ENCODE measurements at places on chromosomes 5 and 9.

GRCh38 chr5:56291661-56292374 lies 58.7 kb upstream of the ANKRD55 start:
- DNase-seq: no peak

DNA sequence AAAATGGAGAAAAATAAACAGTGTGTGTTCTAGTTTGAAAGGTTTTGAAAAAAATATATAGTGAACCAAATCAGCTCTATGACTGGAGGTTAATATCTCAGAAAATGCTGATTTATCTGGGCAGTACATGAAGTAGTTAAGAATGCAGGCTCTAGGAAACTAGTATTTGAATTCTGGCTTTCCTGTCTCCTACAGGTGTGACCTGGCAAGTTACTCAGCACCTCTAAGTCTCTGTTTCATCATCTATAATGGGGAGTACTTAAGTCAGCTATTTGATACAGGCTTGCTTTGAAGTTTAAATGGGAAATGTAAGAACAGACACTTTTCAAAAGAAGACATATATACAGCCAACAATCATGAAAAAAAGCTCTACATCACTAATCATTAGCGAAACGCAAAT lies 5.2 kb downstream of the GRAMD2B start:
- DNase-seq: no peak

- DNase-seq: no peak
These were observed 349.9 kb upstream of the CDH6 start for GRCh38 chr5:30843541-30843940.

DNA sequence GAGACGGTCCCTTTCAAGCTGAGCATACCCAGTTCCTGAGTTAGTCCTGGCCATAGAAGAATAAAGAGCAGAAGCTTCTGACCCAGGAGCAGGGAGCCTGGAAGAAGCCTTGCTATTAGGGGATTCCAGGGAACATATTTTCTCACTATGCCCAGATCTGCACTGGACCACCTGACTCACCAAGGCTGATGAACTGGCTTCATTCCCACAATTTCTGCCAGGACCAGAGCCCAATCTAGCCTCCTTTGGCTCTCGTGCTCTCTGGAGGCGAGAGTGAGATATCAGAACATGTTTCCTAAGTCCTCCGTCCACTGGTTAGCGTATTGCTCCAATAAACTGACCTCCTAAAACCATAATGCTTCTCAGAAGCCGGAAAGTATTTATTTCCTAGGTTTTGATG lies 9.9 kb downstream of the GABBR2 start:
- DNase-seq: no peak

DNA sequence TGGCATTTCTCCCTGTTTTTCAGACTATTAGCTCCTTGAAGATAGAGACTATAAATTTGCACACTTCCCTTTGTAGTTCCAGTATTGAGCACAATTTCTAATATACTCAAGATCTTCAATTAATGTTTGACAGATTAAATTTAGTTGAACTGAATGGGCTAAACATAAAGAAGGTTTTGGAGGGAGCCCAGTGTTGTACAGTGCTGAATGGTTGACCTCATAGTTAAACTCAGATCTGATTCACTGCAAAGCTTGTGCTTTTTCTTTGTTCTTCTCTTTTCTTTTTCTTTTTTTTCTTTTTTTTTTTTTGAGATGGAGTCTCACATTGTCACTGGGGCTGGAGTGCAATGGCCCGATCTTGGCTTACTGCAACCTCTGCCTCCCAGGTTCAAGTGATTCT lies 411.7 kb upstream of the ZNF462 start:
- no peak for DNase-seq

- DNase-seq: no peak
These were observed 195.4 kb downstream of the ADAMTS12 start for GRCh38 chr5:33696411-33696810.

GRCh38 chr9:86288499-86289198 lies 6.3 kb upstream of the ISCA1 start:
- no peak for DNase-seq

GRCh38 chr5:178323541-178323865 lies 90.9 kb upstream of the PHYKPL start:
- no peak for DNase-seq

DNA sequence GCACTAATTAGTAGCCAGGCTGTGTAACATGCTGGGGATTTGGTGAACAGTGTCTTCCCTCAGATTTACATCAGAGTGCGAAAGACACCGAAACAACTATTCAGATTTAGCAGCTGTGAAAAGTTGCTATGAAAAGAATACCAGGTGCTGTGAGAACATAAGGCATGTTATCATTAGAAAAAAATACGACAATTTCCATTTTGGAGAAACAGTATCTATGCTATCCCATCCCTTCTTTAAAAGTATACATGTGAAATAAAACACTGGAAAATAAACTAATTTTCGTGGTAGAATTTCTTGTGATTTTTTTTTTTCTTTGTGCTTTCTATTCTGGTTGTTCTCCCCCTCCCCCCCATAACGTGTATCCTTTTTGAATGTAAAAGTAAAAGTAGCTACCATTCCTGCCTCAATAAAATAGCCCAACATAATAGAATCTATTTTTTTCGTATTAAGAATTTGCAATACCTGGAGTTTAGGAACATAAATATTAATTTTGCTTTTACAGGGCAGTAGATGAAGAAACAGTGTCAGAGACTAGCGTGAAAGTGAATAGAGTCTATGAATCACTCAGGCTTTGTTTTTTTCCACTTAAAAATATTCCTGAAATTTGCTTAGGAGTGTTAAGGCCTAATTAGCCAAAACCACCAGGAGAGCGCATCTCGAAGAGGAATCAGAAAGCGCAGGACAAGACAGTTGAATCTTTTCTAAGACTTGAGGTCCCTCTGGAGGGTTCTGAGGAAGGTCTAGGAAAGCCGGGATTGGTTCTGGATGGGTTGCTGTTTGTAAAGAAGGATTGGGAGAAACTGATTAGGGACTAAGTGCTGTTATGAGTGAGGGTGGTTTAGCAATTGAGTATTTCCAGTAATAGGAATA lies 813 bp upstream of the SLU7 start:
- DNase-seq: no peak

DNA sequence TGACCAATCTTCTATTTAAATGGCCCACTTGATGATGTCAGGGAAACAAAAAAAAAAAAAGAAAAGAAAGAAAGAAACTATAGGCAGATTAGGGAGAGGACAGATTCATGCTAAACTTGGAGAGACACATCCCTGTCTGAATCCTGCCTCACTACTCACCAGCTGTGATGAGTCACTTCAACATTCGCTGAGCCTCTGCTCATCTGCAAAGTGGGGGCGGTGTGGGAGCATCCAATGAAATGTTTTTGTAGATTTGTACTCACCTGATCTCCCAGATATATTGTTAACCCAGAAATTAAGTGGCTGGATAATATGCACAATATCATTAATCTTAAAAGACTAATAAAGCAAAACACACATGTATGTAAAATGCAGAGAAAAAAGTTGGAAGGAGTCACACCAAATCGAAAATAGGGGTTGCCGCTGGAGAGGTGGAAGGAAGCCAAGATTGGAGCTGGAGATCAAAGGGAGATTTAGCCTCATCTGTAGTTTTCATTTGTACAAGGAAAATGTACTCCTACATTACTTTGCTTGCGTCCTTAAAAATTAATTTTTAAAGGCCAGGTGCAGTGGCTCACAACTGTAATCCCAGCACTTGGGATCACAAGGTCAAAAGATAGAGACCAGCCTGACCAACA lies 17.0 kb upstream of the ERGIC1 start:
- peak; percentile 78 for DNase-seq

GRCh38 chr5:140319833-140320232 lies 16.9 kb upstream of the PFDN1 start:
- DNase-seq: no peak

DNA sequence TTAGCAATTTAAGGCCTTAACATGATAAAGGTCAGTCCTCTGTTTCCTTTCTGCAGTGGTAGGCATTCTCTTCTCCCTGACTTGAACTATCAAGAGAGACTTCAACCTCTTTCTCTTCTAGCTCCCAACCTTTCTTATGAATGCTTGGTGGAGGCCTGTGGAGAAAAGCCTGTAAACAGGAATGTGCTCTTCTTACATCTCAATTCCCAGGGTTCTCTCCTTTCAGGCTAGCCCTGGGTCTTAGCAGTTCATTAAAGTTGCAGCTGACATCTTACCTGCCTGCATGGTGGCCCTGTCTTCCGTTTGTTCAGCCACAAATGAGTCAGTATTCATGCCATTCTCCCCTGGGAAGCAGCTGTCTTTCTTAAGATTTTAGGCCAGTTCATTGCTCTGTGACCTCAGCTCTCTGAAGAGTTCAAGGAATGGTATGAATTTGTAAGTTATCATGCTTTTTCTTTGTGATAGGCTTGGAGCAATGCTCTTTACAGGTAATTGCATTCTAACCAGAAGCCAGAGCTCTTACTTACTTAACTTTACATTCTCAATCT lies 77.8 kb downstream of the ADCY2 start:
- DNase-seq: no peak

GRCh38 chr9:133725886-133726285 lies 12.3 kb downstream of the SARDH start:
- DNase-seq: peak; percentile 3

- DNase-seq: no peak
These were observed 22.3 kb downstream of the TTC33 start for GRCh38 chr5:40733434-40733833.

GRCh38 chr9:134800791-134801339 lies 79.7 kb upstream of the FCN2 start:
- DNase-seq: peak; percentile 95

GRCh38 chr9:132732326-132733259 lies 62.3 kb downstream of the GTF3C4 start:
- peak; percentile 26 for DNase-seq

DNA sequence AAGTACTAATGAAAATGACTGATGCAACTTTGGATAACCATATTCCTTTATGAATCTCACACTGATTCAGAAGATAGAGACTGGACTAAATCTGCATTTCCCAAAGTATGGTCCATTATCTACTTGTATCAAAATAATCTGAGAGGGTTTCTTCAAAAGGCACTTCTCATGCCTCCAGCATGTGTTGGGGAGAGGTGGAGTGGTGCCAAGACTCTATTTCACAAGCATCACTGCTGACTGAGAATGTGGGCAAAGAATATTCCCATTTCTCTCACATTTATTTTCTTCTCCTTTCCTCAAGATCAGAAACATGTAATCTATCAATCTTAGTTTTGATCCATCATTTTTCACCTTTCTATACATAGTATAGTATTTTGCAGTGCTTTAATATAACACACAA lies 135.4 kb downstream of the GABRB2 start:
- no peak for DNase-seq

DNA sequence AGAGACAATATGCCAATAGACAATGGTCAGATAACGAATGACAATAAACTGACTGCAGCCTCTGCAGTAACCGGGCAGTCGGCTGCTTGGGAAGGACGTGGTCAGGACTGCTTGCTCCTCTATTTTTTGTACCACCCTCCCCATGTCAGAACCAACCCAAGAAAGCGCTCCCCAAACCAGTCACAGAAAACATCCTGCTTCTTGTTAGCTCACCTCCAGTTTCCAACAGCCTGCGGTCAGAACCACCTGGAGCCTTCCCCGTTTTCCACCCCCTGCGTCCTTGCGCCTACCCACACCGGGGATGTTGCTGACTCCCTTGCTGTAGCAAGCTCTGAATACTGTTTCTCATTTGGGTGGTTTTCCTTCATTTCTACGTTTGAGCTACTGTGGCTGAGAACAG lies 1.7 kb upstream of the MRNIP start:
- no peak for DNase-seq

DNA sequence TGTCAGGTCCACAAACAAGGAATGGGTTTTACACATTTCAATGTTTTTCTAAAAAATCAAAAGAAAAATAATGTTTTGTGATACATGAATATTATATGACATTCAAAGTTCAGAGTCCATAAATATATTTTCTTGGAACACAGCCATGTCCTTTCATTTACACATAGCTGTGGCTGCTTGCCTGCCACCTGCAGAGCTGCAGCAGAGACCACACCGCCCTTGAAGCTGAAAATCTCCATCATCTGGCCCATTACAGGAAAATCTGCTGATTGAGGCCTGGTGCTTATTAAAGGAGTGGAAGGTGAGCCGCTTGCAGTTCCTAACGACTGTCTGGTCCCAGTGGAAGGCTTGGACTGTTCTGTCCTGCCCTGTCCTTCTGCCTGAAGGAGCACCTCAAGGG lies 232.6 kb upstream of the ADAMTS16 start:
- no peak for DNase-seq

- DNase-seq: no peak
These were observed 2344.7 kb upstream of the ACO1 start for GRCh38 chr9:30039712-30040111.

DNA sequence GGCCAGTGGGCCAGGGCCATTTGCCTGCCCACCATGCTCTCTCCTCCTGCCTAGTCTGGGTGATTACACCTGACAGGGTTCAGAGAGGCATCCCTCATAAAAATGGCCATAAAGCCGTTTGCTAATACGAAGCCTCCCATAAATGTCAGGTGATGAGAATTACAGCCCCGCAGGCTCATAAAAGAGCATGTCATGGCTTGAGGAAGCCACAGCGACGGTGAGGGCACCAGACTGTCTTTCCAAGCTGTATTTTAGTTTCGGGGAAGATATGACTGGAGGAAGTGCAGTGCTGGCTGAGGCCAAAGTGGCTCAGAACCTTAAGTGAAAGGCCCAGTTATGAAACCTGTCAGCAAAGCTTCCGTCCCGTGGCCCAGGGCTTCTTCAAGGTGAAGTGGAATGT lies 18.5 kb upstream of the TCERG1 start:
- DNase-seq: no peak

GRCh38 chr5:126280343-126280742 lies 142.9 kb upstream of the GRAMD2B start:
- DNase-seq: no peak

DNA sequence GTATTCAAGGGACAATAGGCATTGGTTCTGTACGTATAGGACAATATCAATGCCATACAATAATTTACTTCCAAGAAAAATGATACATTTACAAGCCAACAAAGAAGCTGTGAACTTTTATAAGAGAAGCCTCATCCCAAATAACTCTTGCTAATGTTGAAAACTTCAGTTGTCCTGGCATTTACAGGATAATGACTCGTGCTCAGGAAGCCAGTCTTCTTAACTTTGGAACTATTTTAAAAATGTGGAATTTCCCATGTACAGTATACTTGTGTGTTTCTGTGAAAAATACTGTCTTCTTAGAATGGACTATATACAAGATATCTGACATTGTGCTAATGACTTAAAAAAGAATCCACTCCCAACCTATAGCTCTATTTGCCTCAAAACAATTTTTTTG lies 1479.3 kb upstream of the CDH9 start:
- no peak for DNase-seq

DNA sequence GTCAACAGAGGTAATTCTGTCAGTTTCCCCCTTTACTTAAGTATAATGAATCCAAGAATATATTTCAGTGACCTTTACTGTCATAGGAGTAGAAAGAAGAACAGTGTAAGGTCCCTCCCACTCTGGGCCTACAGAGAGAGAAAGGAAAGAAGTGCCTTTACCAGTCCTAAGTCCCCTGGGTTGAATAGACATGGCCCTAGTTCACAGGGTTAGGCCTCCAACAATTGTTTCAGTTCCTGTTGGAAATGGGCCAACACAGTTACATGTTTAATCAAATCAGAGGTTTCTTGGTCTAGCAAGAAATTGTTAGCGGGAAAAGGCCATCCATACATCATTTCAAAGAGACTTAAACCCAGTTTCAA lies 605.6 kb downstream of the MTRR start:
- no peak for DNase-seq

GRCh38 chr5:116539222-116539621 lies 35.4 kb downstream of the SEMA6A start:
- DNase-seq: no peak
